Activated T-helper 1 cell treated with anti-CD3 and anti-CD28 coated beads, Interleukin-2, amount 50 U/mL, for 16 hours (primary cell): ENCODE measurements at places on chromosomes 6 and 20.

- no peak for DNase-seq
Observed at GRCh38 chr6:107550906-107551305, 61.0 kb downstream of the SOBP start.

DNA sequence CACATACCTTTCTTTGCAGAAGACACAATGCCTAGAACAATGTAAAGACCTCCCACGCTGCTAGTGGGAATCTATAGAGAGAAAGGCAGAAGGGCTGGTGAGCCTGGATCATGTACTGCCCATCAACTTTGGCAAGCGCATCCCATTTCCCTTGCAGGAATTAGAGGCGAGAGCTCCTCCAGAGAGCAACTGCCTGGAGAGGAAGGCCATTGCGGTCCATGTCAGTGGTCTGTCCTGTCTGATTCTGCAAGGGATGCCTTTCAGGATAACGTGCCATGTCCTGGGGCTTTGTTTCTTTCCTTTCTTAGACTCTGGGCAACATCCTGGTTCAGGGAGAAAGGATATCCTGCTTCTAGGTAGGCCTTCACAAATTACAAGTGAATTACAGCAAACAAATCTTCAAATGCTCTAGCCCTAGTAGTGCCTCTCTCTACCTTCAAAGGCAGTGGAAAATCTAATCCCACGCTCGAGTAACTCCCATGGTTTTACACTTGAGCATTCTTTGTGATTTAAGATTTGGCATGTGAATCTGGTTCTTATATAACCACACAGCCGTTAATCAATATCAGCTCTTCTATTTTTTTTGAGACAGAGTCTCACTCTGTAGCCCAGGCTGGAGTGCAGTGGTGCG lies 38.5 kb downstream of the GCNT2 start:
- no peak for DNase-seq

GRCh38 chr20:21509079-21509596 lies 4.7 kb downstream of the NKX2-2 start:
- DNase-seq, result no peak

DNA sequence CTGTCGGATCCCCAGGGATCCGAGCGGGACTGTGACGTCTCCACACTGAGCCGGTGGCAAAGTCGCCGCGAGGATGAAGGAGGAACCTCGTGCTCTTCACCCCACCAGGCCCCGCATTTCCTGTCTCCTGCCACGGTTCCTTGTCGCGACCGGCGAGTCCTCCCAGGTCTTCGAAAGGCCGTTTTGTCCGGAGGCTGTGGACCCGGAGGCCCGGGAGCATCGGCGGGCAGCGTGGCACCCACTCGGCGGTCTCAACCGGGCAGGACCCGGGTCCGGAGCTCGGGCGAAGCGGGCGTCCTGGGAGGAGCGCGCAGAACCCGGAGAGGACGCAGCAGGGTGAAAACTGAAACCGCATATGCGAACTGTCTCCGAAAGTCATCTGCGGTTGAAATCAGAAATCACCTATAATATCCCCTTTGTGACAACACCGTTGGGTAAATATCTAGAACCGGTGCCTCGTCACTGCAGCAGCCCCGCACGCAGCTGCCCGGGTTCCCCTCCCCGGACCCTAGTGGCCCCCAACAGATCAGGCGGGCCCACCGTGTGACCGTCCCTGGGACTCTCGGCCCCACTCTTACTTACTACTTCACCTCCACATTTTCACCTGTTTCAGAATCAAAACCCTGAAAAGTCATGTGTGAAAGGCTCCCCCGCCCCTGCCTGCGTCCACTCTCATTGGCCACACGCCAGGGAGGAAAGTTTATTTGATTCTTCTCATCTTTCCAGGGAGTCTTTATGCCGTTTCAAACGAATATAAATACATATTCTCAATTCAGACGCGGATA lies 3.1 kb upstream of the ULBP2 start:
- DNase-seq, result no peak

GRCh38 chr6:37319156-37319555 lies 34.6 kb upstream of the RNF8 start:
- no peak for DNase-seq

DNA sequence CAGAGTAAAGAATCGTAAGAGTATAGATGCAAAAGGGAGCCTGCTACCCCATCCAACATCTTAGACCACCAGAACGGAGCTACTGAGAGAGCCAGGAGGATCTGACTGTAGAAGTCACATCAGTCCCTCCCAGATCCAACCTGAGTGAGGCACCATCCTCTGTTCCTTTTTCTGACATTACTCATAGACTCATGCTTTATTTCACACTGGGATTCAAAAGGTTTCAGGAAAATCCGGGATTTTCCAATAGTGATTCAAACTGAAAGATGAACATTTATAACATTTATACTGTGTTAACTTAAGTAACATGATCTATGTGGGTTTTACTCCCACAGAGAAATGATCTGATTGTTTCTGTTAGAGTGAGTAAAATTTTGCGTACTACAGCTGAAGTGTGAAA lies 868.6 kb upstream of the GJE1 start:
- DNase-seq, result no peak

GRCh38 chr6:74966712-74967111 lies 239.1 kb downstream of the COL12A1 start:
- no peak for DNase-seq

- DNase-seq, result no peak
Observed at GRCh38 chr6:145453376-145453775, 281.9 kb downstream of the EPM2A start.

DNA sequence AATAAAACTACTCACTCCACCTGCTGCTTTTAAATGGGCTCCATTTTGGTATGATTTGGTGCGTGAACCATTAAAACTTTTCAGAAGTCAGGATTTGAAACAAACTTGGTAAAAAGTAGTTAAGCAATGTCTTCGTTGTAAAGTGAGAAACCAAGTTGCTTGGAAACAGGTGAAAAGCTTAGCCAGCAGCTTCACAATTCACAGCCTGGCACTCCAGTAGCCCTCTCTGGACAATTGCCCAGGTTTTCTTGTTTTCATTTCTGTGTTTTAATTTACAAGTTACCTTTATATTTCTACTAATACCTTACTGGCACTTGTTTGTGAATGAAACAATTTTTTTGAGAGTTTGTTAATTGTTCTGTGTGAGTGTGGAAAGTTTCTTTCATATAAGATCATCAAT lies 12.8 kb downstream of the NT5E start:
- DNase-seq, result no peak

DNA sequence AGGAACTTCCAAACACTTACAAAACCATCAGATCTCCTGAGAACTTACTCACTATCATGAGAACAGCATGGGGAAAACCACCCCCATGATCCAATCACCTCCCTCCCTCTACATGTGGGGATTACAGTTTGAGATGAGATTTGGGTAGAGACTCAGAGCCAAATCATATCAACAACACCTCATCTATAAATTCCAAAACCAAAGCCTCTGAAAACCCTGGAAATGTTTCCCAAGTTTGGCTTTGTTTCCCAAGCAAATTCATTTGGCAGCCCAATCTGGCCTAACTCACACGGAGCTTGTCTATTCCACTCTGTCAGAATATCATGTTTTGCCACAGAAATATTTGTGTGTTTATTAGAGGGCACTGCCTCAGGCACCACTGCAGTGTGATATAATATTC lies 142.6 kb downstream of the COL9A1 start:
- no peak for DNase-seq

DNA sequence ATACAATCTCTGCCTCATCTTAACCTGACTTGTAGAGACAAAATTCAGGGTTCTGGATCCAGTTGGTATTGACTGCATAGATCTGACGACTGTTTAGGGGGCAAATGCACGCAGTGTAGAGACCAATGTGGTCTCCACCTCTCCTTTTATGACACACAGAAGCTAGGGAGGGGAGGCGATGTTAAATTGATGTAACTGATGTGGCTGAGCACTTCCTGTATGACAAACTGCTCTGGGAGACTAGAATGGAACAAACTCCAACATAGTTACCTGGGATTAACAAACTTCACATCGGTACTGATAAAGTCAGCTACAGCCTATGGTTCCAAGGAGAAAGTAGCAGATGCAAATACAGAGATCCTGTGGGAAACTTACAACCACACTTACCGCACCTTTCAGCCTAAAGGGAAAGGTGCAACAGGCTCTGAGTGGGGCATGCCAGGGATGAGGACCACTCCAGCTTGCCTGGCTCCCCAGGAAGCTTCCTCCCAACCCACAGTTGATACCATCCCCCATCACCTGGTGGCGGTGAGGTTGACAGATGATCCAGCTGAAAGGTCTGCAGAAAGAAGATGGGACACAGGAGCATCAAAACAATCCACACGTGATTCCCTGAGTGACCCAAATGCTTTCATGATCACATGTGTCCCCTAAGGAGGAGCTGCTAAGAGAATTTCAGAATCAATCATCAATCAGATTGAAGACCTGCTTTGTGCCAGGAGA lies 60.6 kb upstream of the MRPS10 start:
- no peak for DNase-seq

DNA sequence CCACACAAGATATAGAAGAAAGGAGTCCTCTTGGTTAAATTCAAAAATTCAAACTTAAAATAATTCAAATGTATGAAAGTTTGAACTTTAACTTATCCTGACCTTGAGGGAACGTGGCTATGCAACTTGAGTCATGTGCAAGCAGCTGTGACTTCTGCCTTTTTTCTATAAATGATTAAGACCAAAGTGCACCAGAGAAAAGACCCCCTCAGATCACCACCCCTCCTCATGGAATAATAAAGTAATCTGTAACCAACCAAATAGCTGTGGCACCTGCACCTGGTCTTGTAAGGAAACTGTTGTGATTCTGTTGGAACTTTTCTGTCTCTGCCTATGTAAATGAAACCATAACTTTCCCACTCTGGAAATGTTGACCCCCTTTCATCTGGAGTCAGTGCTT lies 141.1 kb upstream of the GGTLC1 start:
- DNase-seq, result no peak

GRCh38 chr20:1786486-1786885 lies 108.7 kb upstream of the SIRPA start:
- no peak for DNase-seq

DNA sequence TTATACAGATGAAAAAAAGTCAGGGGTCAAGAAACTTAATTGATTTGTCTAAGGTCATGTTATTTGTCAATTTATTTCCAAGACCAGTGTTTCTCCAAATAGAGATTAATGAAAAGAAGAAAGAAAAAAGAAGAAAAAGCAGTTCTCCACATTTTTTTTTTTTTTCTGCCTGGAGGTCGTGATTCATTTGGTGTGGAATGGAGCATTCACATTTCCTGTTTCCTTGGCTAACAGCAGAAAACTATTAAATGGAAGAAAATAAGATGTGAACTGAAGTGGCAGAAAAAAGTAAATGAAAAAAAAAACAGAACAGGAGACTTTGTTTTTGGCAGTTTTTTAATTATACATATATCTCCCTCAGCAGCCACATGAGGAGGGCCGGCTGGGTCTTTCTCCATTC lies 470.8 kb upstream of the ZNF337 start:
- no peak for DNase-seq

GRCh38 chr6:137798261-137798660 lies 68.8 kb upstream of the TNFAIP3 start:
- no peak for DNase-seq

- DNase-seq, result no peak
Observed at GRCh38 chr20:57953638-57954037, 243.8 kb upstream of the PMEPA1 start.

DNA sequence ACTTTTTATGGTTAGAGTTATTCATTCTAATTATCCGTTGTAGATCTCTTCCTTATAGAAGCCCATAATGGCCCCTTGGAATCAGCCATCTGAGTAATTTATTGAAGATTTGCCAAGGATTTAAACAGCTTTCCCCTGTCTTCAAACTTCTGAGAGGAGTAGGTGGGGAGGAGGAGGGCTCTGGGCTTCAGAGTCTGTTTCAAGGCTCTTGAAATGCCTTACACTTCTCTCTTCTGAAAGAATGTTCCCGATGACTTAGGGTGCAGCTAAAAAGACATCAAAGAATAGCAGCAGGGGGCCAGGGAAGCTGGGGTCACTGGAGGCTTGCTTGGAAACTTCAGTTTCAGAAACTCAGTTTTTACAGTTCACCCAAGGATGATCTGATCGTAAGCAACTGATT lies 165.3 kb downstream of the ZDHHC14 start:
- no peak for DNase-seq

DNA sequence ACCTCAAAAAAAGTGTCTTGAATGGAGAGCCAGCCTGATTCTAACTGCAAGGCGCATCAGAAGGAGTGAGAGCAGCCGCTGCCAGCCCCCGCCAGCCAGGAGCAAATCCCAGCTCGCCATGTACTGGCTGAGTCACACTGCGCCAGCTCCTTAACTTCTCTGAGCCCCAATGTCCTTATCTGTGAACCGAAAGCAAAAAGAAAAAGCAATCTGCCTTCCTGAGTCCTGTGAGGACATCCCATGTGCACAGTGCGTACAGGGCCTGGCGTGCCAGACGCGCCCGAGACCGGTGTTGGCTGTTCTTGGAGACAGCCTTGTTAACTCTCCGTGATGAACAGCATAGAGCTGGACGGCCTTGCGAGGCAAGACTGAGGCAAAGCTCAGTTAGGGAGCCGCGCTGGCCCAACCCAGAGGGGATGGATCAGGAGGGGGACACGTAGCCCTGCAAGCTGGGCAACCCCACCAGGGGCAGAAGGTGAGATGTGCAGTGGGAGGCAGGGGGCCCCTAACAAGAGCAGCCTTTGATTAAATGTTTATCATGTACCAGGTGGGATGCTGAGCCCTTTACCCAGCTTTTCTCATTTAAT lies 122.7 kb downstream of the AGPAT4 start:
- DNase-seq, result no peak

GRCh38 chr6:31587791-31588777 lies 2.0 kb downstream of the LST1 start:
- no peak for DNase-seq

- DNase-seq, result no peak
Observed at GRCh38 chr6:38413102-38413800, 226.5 kb downstream of the BTBD9 start.

DNA sequence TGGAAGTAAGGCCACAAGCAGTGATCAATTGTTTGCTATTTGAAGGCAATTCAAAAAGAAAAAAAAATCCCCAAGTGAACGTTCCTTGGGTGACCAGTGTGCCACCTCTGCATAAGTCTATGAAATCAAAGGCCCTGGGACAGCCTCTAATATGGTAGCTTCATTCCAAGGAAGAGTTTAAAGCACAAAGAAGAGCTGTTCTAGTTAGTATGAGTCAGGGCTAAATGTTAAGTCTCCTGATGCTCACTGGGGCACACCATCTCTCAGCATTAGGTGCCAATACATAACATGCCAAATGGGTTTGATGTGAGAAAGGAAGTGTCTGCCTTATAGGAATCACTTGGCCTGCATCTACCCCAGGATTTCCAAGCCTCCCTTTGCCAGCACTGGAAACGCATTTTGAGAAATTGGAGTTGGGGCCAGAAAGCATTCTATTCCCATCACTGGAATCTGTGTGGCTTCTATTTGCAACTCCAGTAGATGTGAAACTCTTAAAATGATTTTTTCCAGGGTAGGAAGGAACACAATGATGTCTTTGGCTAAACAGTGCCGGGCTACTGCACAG lies 13.0 kb downstream of the UNC5CL start:
- DNase-seq, result no peak
